ENCODE measurements at places on chromosomes 11 and 22.

DNA sequence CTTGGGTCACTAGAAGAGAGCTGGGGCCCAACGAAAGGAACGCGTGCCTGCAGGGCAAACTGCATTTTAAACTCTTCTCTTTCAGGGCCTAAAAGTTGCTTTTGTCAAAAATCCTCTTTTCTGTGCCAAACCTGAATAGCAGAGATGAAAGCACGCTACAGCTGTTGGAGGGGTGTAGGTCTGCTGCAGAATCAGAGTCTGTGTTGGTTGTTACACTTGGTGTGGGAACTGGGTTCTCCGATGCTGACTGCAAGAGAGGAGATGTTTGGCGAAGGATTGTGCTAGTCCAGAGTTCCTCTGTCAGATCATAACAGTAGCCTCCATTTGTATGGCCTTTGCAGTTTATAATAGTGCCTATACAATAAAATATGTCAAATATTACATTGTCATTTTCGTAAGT, 41.8 kb downstream of the BARX2 start:
- DNase-seq, result no peak

DNA sequence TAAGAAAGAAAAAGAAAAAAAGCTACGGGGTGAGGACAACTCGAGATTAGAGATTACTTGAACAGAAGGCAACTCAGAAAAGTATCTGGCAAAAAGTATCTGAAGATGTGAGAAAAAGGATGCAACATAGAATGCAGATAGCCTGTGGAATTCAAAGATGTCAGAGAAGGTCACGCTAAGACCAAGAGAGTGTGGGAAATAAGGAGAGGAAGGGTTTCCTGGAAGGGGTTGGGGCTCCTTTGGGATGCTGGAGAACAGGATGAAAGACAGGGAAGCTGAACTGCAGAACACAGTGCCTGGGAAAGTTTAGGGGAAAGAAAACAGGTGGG, 1.2 kb downstream of the GUCY1A2 start:
- DNase-seq, result no peak

DNA sequence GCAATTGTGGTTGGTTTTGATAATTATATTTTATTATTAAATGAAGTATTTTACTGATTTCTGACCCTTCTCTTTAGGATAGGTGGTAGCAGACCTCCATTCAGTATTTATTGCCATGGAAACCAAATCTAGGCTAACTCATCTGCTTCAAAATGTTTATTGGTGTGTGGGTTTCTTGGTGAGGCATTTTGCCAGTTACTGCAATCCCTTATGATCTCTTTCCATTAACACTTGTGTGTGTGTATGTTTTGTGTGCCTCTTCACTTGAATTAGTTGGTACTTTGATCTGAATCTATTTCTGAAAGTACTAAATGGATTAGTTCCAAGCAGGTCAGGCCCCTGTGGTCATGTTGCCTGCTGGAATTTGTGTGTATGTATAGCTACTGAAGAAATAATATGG, 184.4 kb upstream of the C11orf87 start:
- DNase-seq, result no peak

- no peak for DNase-seq
Observed at GRCh38 chr22:19048531-19048930, 73.7 kb downstream of the DGCR2 start.

DNA sequence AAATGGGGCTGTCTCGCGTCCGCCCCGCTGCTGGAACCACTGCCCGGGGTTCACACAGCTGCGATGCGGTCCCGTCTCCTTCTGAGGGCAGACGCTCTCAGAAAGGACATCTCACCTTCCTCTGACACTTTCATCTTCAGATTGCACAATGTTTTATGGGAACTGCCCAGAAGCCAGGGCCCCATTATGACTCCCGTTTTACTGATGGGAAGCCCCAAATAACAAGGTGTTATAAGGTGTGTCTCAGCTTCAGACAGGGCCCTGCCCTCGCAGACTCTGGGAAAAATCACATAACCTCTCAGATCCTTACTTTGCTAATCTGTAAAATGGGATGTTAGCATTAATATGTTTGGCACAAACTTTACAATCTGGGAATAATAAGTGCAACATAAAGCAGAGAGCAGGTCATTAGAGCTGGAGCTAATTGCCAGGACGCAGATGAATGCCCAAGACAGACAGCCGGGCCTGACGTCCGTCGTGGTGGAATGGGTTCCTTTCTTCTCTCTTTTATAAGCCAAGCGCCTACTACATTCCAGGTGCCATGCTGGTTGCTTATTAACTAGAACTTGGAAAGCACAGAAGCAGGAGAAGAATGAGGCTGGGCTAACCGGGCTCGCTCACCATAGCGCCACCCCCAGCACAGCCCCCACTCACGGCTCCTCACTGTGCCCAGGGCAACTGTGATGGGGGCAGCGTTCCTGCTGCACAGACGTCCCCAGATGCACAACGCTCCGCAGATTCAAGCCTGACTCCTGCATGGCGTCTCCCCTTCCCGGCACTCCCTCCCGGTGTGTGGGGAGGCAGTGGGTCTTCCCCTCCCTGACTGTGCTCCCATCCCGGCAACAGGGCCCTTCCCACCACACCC, 43.8 kb downstream of the TRMU start:
- DNase-seq, result no peak

- DNase-seq, result no peak
Observed at GRCh38 chr11:32318071-32319055, 117.0 kb downstream of the WT1 start.

- peak; percentile 63 for DNase-seq
Observed at GRCh38 chr22:44698531-44699421, 3.2 kb upstream of the PRR5 start.

DNA sequence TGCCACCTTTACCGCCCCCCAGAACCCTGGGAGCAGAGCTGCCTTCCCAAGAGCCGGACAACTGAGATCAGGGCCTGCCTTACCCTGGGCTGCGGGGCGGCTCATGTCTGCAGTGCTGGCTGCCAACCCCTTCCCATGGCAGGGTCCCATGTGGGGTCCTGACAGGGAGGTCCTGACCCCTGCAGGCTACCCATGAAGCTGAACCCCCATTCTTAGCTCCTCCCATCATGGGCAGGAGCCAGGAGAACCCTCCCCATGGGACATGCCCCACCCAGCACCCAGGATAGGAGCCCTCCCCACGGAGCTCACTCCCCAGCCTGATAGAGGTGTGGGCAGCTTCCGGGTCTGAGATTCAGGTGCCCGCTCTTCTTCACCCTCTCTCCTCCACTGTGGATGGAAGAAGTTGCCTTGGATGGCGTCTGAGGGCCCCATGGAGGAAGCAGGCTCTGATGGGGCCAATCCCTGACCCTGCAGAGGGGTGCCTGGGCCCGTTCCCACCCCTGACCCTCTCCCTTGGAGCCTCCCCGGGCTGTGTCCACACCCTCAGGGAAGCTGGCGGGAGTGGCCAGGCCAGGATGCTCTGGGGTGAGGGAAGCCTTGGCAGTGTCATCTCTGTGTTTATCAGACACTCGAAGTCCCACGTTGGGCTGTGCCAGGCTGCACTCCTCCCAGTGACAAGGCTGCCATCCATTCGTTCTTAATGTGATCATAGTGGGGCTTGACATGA, 1508.2 kb downstream of the BRD1 start:
- no peak for DNase-seq

Data from Daoy (cell line).